ENCODE measurements at places on chromosomes 16 and 17.

- DNase-seq: no peak
Measured at GRCh38 chr16:633336-634050, 2.6 kb downstream of the METTL26 start.

DNA sequence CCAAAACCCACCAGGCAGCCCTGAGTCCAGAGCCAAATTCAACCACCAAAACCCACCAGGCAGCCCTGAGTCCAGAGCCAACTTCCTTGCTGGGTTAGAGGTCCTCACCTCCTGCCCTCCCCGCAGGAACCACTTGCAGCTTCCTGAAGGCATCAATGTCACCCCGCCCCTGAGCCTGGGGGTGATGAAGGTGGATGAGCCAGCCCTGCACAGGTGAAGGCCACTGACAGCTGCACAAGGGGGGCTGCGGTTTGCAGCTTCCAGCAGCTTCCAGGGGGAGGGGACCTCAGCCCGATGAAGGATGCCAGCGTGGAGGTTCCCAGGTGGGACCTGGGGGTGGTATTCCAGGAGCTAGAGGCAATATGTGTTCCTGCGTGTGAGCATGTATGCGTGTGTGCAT lies 7.6 kb upstream of the CSNK1D start:
- no peak for DNase-seq

- no peak for DNase-seq
Measured at GRCh38 chr16:3599121-3599520, 12.3 kb downstream of the SLX4 start.

DNA sequence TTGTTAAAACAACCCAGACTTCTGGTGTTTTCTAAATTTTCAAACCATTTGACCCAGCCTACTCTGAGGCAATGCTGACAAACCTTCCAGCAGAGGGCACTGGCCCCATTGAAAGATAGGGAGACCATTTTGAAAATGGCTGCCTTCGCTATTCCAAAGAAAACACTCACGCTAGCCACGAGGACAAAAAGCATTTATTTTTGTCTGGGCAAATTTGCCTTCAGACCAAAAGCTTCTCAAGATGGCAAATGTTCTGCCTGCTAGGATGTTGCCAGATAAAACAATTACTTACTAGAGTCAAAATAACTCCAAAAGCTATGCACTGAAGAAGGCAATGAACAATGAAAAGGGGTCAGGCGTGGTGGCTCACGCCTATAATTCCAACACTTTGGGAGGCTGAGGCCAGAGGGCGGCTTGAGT lies 296.7 kb upstream of the IRX5 start:
- DNase-seq: peak; percentile 16

DNA sequence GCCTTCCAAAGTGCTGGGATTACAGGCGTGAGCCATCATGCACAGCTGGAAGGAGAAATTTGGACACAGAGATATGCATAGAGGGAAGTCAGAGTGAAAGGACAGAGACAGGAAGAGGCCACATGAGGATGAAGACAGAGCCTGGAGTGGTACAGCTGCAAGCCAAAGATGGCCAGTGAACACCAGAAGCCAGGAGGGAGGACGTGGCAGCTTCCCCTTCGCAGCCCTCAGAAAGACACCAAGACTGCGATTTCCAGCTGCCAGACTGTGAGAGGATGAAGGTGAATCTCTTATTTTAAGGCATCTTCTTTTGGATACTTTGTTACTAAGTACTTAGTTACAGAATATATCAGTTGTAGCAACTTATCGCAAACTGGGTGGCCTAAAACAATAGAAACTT lies 60.5 kb upstream of the PLCG2 start:
- DNase-seq: peak; percentile 21

- DNase-seq: peak; percentile 58
Measured at GRCh38 chr16:87608400-87608985, 6.2 kb downstream of the JPH3 start.

DNA sequence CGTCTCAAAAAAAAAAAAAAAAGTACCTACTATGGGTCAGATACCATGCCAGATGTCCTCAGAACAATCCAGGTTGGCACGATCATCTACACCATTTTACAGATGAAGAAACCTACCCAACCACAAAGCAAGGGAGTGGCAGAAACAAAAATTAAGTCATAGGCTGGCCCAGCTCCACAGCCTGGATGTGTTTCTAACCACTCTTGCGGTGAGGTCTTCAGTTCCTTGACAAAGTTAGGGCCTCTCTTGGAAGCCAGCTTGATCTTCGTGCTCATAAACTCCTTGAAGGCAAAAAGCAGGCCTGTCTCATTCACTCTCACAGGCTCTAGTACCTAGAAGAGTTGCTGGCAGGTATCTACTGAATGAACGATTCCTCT lies 6.2 kb downstream of the GGA2 start:
- DNase-seq: no peak

DNA sequence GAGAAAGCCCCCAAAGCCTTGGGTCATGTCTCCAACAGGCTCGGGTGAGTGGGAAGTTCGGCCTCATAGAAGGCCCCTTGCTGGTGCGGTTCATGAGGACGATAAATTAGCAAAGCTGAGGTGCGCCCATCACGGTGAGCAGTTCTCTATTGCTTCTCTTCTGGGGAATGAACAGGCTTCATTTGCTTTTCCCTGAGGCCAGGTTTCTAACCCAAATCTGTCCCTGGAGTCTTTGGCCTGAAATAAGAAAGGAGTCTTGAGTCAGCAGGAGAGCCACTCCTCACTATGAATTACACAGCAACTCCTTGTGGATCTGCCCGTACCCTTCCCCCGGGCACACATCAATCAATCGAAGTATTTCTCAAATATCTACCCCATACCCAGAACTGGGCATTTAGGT lies 94.6 kb downstream of the YPEL2 start:
- no peak for DNase-seq

DNA sequence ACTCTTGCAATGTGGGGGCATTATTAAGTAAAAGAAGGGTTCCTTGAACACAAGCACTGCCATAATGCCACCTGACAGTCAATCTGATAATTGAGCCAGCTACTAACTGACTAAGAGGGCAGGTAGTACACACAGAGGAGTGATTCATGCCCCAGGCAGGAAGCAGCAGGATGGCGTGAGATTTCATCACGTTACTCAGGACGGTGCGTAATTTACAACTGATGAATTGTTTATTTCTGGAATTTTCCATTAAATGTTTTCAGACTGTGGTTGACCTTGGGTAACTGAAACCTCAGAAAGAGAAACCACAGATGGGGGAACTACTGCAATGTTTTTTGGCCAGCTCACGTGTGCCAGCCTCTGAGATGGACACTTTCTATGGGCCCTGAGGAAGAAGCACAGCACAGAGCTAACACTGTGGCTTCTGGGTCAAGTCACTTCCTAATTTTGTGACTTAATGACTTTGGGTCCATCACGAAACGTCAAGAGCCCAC lies 46.7 kb downstream of the C17orf67 start:
- DNase-seq: peak; percentile 97

DNA sequence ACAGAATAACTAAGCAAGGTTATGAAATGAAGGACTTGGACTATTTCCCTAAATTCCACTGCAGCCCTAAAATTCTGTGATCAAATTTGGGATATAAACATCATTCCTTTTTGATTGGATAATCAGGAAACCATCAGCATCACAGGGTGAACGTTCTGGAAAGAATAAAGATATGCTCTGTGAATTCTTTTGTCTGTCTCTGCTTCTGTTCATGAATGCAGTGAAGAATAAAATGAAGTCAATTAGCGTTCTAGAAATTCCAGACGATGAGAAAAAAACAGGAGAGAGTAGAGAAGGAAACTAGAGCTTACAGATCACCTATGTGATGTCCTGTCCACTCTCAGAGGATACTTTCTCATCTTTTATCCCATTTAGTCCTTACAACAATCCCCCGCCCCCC lies 295.1 kb upstream of the SOX9 start:
- DNase-seq: no peak

DNA sequence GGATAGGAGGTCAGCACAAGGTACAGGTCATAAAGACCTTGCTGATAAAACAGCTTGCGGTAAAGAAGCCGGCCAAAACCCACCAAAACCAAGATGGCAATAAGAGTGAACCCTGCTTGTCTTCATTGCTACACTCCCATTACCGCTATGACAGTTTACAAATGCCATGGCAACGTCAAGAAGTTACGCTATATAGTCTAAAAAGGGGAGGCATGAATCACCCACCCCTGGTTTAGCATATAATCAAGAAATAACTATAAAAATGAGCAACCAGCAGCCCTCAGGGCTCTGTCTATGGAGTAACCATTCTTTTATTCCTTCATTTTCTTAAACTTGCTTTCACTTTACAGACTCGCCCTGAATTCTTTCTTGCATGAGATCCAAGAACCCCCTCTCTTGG lies 1.0 kb upstream of the HSBP1 start:
- no peak for DNase-seq

DNA sequence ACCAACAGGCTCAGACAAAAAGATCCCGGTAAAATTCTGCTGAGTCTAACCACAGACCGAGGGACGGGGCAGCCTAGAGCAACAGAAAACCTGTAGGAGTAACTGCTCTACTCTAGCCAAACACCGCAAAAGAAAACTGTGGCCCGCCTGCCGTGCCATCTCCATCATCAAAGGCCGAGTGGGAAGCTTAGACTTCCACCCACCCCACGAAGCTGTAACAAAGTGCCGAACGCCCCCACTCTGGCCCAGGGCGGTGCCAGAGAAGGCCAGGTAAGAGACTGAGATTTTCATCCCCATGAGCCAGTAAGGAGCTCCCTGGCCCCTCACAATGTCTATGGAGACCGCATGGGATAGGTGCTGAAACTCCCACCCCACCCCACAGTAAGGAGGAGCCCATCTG lies 231.9 kb upstream of the COX10 start:
- no peak for DNase-seq

DNA sequence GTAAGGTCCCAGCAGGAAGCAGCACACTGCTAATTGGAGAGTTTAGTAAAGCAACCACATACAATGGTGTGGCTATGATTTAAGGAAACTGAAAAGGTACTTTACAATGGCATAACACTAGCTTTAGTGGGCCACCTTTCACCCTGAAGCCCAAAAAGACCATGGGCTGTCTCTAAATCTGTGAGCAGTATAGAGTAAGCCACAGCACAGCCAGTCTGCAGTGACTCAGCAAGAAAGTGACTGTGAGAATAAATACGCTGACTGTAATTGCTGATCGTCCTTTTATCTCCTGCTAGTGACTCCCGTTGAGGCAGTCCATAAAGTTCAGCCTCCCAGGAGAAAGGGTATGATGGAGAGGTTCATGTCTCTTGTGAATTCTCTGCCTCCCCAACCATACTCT lies 679.8 kb upstream of the KIF2B start:
- no peak for DNase-seq

DNA sequence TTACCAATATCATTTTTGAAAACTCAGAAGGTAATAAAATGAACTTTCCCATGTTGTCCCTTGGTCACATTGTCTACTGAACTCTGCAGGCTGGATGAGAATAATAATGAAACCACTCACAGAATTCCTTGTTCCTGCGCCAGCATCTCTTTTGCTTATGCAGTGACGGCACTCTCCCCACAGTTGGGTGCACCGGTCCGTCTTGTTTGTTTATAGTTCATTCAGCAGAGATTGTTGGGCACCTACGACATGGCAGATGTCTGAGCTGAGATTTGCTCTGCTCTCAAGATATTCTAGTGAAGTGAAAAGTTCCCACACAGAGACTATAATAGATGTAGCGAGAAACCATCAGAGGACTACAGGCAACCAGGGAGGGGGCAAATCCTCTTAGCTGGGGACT lies 375.7 kb upstream of the CDH11 start:
- no peak for DNase-seq

DNA sequence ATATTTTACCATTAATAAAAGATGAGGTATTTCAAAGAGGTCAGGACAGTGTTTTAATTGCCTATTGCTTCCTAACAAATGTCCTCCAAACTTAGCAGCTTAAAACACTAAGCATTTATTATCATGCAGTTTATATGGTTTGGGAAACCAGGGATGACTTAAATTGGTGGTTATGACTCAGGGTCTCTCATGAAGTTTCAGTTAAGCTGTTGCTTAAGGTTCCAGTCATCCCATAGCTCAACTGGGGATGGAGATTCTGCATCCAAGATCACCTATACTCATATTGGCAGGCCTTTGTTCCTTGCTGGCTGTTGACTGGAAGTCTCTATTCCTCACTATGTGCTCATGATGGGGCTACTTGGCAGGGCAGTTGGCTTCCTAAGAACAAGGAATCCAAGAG lies 1329.9 kb upstream of the GOT2 start:
- no peak for DNase-seq

- DNase-seq: no peak
Measured at GRCh38 chr17:34578016-34578415, 1.4 kb upstream of the TMEM132E start.

DNA sequence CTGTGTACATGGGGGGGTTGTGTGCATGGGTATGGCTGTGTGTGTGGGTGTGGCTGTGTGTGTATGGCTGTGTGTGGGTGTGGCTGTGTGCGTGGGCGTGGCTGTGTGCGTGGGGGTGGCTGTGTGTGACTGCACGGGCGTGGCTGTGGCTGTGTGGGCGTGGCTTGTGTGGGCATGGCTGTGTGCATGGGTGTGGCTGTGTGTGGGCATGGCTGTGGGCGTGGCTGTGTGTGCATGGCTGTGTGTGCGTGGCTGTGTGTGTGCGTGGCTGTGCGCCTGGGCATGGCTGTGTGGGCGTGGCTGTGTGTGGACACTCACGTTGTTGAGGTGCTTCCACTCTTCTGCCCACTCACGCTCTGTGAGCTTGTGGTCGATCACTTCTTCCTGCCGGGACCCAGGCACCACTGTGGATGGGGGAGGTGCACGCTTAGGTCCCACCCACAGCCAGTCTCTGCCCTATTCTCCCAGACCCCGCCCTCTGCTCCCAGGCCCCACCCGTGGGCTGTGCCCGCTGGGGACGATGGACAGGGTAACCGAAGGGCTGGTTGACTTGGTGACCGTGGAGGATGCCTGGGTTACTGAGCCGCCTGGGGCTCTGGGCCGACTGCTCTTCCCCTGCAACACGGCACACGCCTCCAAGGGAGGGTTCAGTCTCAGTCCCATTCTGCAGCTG lies 16.0 kb upstream of the PABPN1L start:
- no peak for DNase-seq

DNA sequence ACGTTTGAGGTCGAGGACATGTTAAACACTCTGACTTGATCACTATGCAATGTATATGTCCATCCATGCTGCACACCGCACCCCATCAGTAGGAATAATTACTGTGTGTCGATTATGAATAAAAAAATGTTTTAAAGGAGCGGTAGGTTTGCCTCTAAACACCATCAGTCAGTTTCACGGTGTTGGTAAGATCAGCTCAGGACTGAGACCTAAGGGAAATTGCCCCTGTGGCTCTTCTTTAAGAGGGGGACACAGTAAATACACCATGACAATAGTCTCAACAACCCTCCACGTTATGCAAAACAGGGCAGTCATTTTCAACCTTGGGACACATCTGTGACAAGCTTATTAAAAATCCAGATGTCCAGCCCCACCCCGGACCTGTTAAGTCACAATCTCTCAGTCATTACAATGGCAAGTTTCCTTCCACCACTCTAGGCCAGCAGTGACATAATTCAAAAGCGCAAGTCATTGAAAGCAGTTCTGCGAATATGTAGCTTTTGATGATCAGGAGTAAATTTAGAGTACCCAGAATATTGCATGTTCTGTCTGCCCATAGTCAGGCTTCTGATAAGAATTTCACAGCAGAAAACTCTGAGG lies 1.2 kb downstream of the ATMIN start:
- DNase-seq: peak; percentile 51

- no peak for DNase-seq
Measured at GRCh38 chr16:56202036-56202435, 10.7 kb downstream of the GNAO1 start.

GRCh38 chr16:69820926-69821541 lies 58.9 kb downstream of the WWP2 start:
- no peak for DNase-seq

- DNase-seq: no peak
Measured at GRCh38 chr16:84993926-84994325, 17.4 kb downstream of the ZDHHC7 start.

- no peak for DNase-seq
Measured at GRCh38 chr17:81287152-81287551, 8.0 kb downstream of the SLC38A10 start.
